ENCODE measurements at places on chromosomes 6 and 20.

GRCh38 chr6:4449409-4449808 is 314.0 kb upstream of the ECI2 start:
- DNase-seq, result no peak

GRCh38 chr6:32203426-32204267 is 11.2 kb upstream of the GPSM3 start:
- DNase-seq, result no peak

- no peak for DNase-seq
Observed at GRCh38 chr6:34020807-34021553, 124.9 kb downstream of the GRM4 start.

DNA sequence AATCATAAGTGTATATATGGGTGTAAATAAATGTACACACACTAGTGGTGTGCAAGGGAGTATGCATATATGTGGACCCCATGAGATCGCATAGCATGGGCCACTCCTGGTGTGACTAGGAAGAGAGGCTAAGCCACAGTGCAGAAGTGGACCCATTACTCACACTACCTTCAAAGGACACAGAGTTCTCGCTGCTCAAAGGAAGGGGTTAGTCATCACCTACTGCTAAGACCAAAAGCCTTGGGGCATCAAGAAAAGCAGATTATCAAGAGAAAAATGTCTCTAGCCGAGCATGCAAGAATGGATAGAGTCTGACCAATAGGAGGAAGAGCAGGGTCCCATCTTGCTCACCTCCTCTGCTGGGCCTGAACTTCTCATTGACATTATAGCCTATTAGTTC is 195.5 kb downstream of the MAFB start:
- DNase-seq, result peak; percentile 53

- no peak for DNase-seq
Observed at GRCh38 chr6:167491438-167492099, 166.7 kb downstream of the TTLL2 start.

- DNase-seq, result peak; percentile 68
Observed at GRCh38 chr20:47821481-47822100, 36.3 kb upstream of the SULF2 start.

DNA sequence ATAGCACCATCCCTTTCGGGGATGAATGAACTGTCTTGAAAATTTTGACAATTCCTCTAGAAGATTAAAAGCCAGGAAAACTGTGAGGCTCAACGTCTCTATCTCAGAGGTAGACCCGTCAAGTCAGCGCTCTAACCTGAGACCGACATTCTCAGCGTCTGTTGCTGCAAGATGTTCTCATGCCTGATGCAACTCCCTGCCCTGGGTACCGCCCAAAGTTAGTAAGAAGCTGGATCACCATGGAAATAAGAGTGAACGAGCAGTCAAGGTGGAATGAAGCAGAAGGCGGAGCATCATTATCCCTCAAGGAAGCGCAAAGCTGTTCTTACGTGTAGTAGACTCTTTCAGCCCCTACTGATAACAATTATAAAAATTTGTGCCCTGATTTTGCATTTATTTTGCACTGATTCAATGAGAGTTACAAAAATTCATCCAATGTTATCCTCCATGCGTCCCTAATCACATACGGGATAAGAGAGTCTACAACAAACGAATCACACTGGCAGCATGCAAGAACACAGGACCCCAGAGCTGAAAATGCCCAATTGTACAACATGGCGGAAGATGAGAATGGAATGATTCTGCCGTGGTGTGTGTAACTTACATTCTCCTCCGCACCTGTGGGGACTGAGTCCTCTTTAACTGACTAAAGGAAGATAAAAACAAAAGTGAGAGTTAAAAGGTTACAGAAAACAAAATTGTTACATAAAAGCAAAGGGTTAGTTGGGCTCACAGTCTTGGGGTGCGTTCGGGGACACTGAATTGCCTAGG is 95.4 kb downstream of the BCAS1 start:
- DNase-seq, result no peak

DNA sequence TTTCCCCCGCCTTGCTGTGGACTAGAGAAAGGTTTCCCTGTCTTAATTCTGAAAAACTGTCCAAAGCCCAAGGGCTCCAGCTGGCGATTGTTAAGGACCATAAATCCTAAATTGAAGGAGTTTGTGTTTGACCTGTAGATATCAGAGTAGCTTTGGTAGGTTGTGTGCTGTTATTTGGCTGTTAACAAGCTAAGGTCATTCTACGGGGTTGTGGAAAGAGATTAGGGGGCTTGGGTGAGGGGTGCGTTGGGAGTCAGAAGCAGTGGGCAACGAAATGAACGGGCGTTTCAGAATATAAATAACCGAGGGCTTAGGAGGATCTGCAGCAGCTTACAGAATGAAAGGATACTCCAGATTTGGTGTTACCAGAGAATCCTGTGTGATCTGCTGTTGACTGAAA is 32.6 kb upstream of the BTN3A2 start:
- DNase-seq, result no peak

DNA sequence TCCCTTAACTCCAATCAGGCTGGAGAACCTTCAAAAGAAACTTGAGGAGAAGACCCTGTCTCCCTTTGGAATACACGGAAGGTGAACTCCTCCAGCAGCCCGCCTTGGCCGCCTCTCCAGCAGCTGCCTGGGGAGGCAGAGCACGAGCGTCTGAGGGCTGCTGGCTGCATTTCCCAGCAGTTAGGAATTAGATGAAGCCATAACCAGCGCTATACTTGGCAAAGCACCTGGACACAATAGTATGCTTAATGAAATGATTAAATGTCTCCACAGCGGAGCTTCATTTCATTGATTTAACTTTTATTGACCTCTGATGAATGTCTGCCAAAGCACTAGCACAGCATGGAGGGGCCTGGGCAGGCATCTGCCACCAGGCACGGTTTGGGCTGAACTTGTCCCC is 73.5 kb downstream of the TMEM242 start:
- DNase-seq, result no peak
